ENCODE measurements at places on chromosomes 13 and 19. TPM values are rescaled to one million over a fixed set of nuclear protein-coding genes. Genes with fewer than 3 reads are reported as not detected.

- no peak for DNase-seq
Observed at GRCh38 chr13:31987535-31988170, 43.9 kb upstream of the FRY start.

GRCh38 chr13:95228130-95228529, 73.1 kb downstream of the ABCC4 start:
- no peak for DNase-seq

- DNase-seq = no peak
Observed at GRCh38 chr19:49687566-49688316, 1.7 kb upstream of the ADM5 start.

GRCh38 chr19:55264531-55264930, 5.7 kb upstream of the PPP6R1 start:
- no peak for DNase-seq

DNA sequence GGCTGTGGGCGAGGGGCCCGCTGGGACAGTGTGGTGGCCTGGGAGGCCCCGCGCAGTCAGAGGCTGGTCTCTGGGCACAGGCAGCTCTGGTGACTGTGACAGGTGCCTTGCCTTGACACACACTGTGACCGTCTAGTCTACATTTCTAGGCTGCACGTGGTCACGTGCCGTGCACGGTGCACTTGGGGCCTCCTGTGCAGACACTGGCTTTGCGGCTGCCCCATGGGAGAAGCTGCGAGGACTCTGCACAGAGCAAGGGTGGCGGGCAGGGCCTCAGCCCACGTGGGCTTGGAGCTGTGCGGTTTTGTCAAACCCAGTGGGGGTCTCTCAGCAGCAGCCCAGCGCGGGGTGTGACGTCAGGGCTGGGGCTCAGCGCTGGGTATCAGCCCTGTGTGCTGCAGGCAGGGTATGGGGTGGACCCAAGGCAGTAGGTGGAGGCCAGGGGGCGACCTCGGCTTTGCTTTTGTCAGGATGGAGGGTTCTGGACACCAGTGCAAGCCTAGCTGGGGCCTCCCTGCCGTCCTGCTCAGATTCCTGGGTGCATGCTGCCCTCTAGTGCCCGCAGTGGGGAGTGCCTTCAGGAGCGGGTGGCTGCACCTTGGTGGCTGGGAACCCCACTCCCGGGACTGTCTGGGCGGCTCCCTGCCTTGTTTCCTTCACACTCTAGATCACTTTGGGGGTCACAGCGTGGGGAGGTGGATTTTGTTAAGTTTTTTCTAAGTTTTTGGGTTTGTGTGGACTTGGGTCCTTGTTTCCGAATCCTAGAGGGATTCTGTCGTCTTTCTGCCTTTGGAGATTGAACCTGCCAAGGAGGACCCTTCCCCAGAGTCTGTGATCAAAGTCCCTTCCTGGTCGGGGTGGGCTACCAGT, 62.6 kb downstream of the KDM4B start:
- DNase-seq = peak; percentile 84

Gene MAP3K10
- 36.9 TPM for total RNA-seq

Gene VRK3
- 99.3 TPM for total RNA-seq

Gene MED26
- total RNA-seq = 21.1 TPM

Gene ZNF490
- 14.0 TPM for total RNA-seq

Gene TNFRSF19
- total RNA-seq = 0.19 TPM

Gene CCDC194
- total RNA-seq = 1.9 TPM

All from T-cell (primary cell).